ENCODE measurements at places on chromosomes 5 and 9.

DNA sequence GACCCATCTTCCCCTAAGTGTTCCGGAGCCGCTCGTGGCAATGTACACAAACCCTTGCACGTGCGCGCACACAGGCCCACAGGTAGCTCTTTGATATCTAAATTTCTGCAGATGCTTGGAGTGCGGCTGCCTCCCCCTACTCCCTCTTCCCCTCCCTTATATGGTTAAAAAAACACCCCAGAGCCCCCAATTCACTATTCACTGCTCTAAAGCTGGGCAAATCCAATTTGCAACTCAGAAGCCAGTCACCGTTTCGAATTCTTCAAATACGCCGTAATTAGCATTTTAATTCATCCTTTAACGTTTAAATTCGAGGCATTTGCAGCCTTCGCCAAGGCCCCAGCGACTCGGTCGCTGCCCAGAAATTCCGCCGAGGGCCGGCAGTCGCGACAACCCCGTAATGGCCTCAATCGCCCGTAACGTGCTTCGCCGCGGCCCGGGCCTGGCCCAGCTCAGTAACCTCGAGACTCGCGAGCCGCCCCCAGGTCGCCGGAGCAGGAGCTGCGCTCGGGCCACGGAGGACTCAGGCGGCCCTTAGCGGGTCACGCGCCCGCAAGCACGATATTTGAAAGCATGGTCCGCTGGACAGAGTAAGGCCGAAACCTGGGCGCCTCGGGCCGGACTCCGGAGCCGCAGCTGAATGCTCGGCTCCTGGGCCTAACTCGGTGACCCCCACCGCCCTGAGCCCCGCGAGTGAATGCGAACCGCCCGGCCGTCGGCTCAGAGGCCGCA lies 1.3 kb downstream of the IRX2 start:
- no peak for DNase-seq

- no peak for DNase-seq
Measured at GRCh38 chr9:125701351-125701750, 5.7 kb downstream of the MAPKAP1 start.

GRCh38 chr9:106600955-106601560 lies 261.9 kb upstream of the ZNF462 start:
- DNase-seq, result no peak

DNA sequence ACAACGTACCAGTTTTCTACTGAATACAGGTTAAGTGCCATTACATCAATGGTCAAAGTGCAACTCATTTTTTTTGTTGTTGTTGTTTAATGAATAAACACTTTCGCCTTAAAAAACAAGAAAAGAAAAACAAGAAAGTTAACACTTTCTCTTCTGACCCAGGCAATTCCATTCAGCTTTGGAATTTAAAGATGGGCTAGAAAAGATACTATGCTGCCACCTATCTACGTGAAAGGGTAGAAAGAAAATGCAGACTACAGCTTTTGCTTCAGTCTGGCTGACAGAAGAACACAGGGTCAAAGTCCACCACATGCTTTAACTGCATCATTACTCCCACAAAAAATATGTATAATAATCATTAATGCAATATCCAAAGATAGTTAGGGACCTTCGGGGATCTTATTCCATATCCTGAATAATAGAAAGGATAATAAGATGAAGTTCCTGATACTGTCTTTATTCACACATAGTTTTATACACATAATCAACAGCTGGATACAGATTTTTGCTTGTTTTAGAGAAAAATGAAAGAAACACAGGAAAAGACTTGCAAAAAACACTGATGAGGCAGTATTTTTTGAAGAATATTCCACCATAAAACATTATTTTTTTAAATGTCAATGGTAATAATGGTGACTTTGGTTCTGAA lies 40.4 kb downstream of the ZDHHC21 start:
- DNase-seq, result no peak

GRCh38 chr5:56984445-56984844 lies 32.5 kb upstream of the MIER3 start:
- no peak for DNase-seq

- no peak for DNase-seq
Measured at GRCh38 chr9:79572032-79572607, 355 bp downstream of the TLE4 start.

GRCh38 chr5:147398860-147399259 lies 111.0 kb downstream of the DPYSL3 start:
- DNase-seq, result no peak

DNA sequence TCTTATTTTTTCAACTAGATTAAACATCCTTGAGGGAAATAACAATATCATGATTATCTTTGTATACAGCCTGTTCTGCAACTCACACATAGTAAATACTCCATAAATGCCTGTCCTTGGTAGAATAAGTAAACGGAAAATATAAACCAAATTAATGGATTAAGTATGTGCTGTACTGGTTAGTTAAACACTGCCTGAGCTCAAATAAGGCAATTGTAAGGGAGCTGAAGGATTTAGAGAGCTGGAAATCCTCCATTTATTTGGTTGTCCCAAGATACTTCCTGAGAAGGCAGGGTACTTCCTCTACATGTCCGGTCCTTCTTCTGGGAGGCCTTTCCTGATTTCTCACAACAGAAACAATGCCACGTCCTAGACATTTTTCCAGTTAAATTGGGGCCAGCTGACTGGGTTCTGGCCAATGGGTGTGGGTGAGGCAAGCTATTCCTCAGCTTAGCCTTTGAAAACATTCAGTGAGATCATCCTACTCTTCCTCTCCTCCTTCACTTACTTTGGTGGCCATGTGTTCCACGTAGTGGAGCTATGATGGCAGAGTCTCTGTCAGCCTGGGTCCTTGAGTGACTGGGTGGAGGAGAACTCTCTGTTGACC lies 8.5 kb upstream of the C1QTNF3 start:
- no peak for DNase-seq

DNA sequence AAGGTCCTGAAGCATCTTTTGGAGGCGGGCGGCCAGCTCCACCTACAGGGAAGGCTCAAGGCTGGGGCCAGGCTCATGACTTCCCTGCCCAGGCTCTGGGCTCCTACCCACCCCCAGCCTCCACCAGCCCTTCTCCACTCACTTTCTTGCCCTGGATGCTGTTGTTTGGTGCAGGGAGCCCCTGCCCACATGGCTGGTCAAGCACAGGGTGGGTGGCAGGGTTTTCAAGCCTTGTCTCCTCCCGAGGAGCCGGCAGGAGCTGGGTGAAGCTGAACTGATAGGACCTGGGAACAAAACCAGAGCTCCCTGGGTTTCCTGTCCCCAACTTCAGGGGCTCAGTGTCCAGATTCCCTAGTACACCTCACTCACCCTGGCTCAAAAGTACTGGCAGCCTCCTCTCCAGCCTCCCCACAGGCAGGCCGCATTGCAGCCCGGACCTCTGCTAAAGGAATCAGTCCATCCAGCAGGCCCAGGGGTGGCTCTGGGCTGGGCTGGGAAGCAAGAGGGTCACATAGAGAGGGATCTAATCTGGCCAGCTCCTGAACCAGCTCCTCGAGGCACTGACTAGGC lies 6.9 kb downstream of the SHROOM1 start:
- no peak for DNase-seq

DNA sequence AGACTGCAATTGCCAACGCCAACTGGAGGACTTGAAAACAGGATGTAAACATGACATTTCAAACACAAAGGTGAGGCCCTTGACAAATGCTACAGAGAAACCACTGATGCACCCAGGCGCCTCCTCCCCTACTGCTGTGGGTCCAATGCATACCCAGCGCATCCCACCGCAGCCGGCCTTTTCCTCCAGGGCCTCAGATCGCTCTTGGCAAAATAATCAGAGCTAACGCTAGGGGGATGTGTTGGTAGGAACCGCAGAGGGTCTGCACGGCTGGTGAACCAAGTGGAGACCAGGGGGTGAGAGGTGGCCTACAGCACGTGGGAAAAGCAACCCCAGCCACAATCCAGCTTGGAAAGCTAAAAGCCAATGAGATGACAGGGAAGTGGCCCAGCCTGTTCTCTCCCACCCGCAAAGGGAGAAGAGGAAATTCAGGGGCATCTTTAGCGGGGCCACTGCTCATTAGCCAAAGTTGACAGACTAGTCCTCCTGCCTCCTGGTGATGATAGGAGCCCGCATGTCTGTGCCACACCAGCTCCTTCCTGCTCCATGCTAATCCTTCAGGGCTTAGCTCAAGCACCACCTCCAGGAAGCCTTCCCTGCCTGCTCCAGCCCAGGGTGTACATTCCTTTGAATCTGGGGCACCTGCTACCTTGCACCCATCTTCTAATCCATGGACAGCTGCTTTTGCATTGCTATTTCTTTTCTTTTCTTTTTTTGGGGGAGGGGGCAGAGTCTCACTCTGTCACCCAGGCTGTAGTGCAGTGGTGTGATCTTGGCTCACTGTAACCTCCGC lies 5.9 kb downstream of the FAM163B start:
- DNase-seq, result no peak

- no peak for DNase-seq
Measured at GRCh38 chr9:90894986-90895687, 93.5 kb downstream of the SYK start.

DNA sequence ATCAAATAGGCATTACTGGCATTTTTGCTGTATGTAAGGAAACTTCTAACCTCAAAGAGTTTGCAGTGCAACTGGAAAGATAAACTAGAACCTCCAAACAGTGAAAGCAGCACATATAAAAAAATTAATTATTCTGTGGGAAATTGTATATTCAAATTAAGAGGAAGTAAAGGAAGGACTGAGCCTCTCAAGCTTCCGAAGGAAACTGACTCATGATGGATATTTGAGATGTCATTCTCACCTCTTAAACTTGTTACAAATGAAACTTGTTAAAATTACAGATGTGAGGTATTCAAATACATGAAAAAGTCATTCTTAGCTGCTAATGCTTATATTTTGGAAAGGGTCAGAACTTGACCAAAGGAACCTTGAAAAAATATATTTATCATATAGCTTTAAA lies 538.7 kb downstream of the PDE4D start:
- DNase-seq, result no peak

- DNase-seq, result no peak
Measured at GRCh38 chr9:69157751-69158466, 16.2 kb upstream of the TJP2 start.

DNA sequence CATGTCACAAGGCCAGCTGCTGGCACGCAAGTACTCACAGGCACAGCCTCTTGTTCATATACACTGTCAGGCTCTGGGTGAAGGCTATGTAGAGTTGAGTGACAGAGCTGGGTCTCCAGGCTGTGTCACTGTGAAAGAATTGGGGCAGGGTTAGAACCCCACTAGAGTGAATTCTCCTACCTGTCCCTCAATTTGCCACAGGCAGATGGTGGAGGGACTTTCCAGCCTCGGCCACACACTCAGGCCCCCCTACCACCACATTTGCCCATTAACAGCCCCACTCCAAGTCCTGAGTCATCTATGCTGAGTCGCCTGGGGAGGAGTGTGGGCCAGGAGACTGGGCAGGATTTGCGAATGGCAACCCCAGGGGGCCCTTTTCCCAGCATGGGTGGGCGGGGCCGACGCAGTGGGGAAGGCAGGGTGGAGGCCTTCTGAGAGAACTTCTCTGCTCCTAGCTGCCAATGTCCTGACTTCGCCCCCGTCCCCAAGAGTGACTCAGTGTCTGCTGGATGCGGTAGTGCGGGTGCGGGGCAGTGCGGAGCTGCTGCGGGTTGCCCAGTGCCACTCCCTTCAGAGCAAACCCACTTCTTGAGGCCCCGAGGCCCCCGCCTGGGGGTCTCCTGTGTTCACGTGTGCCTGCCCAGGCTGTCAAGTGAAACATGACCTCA lies 50.3 kb upstream of the PSD2 start:
- DNase-seq, result no peak

DNA sequence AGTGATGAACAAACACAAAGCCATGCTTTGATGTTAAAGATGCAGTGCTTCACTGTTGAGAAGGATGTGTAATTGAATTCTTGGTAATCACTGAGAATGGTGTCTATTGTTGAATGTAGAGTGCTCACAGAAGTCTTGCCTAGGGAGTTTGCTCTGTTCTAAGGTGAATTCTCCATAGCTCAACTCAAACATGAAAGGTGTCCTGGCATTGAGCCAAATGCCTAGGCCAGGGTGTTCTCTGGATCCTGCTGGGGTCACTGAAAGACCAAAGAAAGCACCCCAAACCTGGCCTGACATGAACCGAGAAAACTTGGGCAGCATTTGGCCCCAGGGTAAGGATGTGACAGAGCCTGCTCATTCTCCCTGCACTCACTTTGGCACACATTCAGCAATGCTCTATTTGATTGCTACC lies 217.3 kb downstream of the ARL15 start:
- DNase-seq, result no peak

- no peak for DNase-seq
Measured at GRCh38 chr9:134099123-134099761, 31.4 kb upstream of the BRD3 start.

DNA sequence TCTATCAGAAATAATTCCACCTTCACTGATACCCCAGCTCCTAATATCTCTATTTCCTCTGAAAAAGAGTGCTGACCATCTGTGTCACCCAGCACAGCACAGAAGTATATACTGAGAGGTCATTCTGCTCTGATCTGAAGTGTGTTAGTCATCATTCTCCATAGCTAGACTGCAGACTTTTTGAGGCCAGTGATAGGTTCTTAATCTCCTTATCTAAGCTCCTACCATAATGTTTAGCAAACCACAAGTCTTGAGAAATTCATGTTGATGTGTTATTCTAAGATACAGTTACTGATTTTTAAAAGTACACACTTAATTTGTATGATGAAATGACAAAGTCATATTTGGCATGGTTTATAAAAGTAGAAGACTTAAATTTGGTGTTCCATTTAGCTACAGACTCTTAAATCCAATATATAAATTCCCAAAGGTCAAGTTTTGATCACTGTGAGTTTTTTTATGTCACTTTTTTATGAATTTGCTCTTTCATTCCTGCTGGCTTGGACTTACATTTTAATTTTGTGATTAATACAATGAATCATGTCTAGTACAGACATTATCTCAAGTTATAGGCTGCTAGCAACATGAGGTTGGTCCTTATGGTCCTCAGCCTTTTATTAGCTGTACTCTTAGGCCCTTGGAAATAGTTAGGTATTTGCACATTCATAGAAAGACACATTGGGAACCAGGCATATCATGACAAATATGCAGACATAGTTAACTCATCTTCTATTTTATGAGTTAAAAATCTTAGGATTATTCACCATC lies 380.8 kb downstream of the EBF1 start:
- DNase-seq, result no peak

DNA sequence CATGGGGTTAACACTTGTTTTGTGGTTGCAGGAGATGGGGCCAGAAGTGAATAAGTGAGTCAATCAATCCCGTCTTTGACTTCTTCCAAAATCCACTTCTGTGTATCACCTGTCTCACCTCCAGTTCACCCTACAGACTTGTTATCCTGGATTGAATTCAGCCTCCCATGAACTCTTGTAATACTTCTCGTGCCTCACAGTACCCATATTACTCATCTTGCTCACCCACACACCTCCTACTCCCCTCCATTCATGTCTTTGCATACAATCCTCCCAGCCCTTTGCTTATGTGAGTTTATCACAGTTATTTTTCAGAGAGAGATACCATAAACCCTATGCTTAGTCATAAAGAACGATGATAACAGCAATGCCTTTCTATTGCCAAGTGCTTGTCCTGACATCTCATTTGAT lies 52.9 kb upstream of the PAPPA start:
- DNase-seq, result no peak

DNA sequence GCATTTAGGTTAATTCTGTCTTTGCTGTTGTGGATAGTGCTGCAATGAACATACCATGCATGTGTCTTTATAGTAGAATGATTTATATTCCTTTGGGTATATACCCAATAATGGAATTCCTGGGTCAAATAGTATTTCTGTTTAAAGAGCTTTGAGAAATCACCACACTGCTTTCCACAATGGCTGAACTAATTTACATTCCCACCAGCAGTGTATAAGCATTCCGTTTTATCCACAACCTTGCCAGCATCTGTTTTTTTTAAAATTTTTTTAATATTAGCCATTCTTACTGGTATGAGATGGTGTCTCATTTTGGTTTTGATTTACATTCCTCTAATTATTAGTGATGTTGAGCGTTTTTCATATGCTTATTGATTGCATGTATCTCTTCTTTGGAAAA lies 15.5 kb upstream of the TARS1 start:
- DNase-seq, result no peak
